ENCODE measurements at places on chromosomes 7 and 10. TPM values are rescaled to one million over a fixed set of nuclear protein-coding genes. Genes with fewer than 3 reads are reported as not detected.

ATOH7 gene
- not detected for total RNA-seq

IFIT1 gene
- 22.2 TPM for total RNA-seq

MNX1 gene
- not detected for total RNA-seq

NPFFR1 gene
- not detected for total RNA-seq

UPK3BL2 gene
- 3.5 TPM for total RNA-seq

ASIC3 gene
- total RNA-seq, result 0.26 TPM

MBL2 gene
- total RNA-seq, result not detected

CYP2C19 gene
- total RNA-seq, result not detected

CPED1 gene
- total RNA-seq, result 64.8 TPM

POLD2 gene
- total RNA-seq, result 92.2 TPM

TMEM213 gene
- total RNA-seq, result not detected

DGKI gene
- total RNA-seq, result 12.7 TPM

GALNT17 gene
- total RNA-seq, result 0.13 TPM

MRLN gene
- not detected for total RNA-seq

MMD2 gene
- not detected for total RNA-seq

GRID1 gene
- total RNA-seq, result 0.46 TPM

GPR85 gene
- total RNA-seq, result 1.3 TPM

NPSR1 gene
- total RNA-seq, result not detected

TAS2R39 gene
- not detected for total RNA-seq

BET1 gene
- 23.6 TPM for total RNA-seq

FAM241B gene
- 0.39 TPM for total RNA-seq

GNGT1 gene
- total RNA-seq, result not detected

GSTO2 gene
- total RNA-seq, result 4.6 TPM

TAS2R4 gene
- total RNA-seq, result 1.9 TPM

CUBN gene
- 3.4 TPM for total RNA-seq

SFTPD gene
- 0.13 TPM for total RNA-seq

PSMC2 gene
- total RNA-seq, result 169 TPM

SEC61A2 gene
- 10.6 TPM for total RNA-seq

SSC4D gene
- 0.65 TPM for total RNA-seq

DPYSL4 gene
- total RNA-seq, result 52.0 TPM

ZNF786 gene
- 4.6 TPM for total RNA-seq

ZNF716 gene
- not detected for total RNA-seq

SEPTIN7 gene
- 213 TPM for total RNA-seq

CFAP43 gene
- total RNA-seq, result 0.52 TPM

DDC gene
- not detected for total RNA-seq

INPP5A gene
- total RNA-seq, result 20.1 TPM

NKX2-3 gene
- total RNA-seq, result not detected

LSM8 gene
- 21.5 TPM for total RNA-seq

All from smooth muscle cell of the pulmonary artery (primary cell).